Activated CD8-positive, alpha-beta memory T cell treated with anti-CD3 and anti-CD28 coated beads for 1 hour (primary cell): ENCODE measurements at places on chromosomes 4 and X.

DNA sequence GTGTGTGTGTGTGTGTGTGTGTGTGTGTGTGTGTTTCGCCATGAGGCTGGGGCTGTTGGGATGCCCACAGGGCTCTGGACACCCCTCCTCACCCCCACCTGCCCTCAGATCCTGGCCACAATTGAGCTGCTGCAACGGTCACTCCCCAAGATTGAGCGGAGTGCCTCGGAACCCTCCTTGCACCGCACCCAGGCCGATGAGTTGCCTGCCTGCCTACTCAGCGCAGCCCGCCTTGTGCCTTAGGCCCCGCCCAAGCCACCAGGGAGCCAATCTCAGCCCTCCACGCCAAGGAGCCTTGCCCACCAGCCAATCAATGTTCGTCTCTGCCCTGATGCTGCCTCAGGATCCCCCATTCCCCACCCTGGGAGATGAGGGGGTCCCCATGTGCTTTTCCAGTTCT lies 10.2 kb downstream of the ARAF start:
- DNase-seq, result no peak

GRCh38 chrX:45584717-45585116 lies 384.0 kb upstream of the DIPK2B start:
- DNase-seq, result no peak

- DNase-seq, result no peak
These were observed 38.8 kb downstream of the MAML3 start for GRCh38 chr4:140115140-140115539.

- DNase-seq, result no peak
These were observed 21.3 kb downstream of the QDPR start for GRCh38 chr4:17490575-17491059.

GRCh38 chr4:150501983-150502382 lies 80.0 kb upstream of the MAB21L2 start:
- DNase-seq, result no peak

DNA sequence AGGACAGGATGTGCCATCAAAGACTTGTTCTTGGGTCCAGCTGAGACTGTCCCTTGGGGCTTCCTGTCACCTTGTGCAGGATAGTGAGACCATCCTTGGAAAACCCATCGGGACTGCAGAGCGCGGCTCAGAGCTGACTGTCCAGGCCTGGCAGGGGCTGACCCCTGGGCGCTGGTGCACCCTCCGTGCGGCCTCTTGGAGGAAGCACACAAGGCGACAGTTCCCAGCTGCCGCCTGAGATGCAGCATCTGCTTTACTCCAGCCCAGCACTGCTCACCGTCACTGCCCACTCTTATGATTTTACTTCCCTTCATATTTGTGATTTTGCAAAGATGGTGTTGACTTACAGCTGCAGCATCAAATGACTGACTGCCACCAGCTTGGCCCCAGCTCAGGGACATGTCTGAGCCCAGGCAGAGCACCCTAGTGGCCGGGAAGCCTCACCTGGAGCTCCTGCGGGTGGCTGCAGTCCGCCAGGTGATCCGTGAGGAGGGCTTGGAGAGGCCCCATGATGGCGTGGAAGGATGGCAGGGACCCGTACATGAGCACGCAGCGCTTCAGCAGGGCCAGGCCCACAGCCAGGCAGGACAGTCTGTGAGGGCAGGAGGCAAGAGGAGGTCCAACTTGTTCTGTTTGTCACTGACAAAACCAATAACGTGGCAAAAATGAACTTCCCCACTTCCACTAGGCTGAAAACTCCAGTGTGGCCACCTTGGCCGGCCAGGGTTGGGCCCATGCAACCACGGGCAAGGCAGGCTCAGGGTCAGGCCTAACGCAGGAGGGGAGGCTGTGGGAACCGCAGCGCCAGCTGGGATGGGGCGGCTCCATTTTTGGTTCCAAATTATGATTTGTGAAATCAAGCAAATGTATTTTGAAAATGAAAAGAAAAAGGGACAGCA lies 21.8 kb downstream of the NOP14 start:
- no peak for DNase-seq

- no peak for DNase-seq
These were observed 215.4 kb downstream of the IL1RAPL1 start for GRCh38 chrX:28802625-28803024.
